LoVo (cell line): ENCODE measurements at places on chromosomes 11 and 22.

DNA sequence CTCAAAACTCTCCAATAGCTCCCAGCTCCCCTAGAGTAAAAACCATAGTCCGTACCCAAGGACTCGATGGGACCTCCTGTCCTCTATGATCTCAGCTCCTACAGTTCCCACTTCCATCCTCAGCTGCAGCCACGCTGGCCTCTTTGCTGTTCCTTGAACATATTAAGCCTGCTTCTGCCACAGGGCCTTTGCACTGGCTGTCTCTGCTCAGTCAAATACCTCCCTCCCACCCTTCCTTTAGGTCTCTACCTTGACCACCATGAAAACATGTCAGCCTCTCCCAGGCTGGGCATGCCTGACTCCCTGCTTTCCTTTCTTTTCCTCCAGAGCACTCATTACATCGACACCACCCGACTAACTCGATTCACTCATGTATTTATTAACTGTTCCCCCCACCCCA lies 24.5 kb downstream of the TMEM184B start:
- no peak for DNase-seq

DNA sequence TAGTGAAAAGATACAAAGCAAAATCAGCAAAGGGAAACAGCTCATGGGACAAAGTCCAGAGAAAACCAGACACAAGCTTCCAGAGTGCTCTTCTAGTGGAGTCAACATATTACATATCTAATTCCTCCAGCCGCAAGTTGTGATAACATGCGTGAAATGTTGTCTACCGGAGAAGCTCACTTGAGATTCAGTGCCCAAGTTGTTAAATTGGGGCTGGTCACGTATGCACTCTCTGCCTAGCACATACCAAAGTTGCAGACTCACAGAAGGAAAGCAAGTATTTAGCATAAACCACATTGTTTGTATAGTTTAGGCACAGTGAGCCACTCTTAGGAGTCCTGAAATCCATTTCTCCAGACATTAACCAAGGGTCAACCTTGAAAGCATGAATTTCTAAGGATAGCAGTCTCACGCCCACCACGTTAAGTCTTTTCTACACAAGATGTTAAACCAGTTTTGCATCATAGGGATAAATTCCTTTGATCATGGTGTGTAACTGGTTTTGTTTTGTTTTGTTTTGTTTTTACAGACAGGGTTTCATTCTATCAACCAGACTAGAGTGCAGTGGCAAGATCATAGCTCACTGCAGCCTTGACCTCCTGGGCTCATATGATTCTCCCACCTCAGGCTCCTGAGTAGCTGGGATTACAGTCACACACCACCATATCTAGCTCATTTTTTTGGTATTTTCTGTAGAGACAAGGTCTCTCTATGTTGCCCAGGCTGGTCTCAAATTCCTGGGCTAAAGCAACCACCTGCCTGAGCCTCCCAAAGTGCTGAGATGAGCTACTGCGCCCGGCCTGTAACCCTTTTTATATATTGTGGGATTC lies 39.5 kb upstream of the EP300 start:
- peak; percentile 2 for DNase-seq

DNA sequence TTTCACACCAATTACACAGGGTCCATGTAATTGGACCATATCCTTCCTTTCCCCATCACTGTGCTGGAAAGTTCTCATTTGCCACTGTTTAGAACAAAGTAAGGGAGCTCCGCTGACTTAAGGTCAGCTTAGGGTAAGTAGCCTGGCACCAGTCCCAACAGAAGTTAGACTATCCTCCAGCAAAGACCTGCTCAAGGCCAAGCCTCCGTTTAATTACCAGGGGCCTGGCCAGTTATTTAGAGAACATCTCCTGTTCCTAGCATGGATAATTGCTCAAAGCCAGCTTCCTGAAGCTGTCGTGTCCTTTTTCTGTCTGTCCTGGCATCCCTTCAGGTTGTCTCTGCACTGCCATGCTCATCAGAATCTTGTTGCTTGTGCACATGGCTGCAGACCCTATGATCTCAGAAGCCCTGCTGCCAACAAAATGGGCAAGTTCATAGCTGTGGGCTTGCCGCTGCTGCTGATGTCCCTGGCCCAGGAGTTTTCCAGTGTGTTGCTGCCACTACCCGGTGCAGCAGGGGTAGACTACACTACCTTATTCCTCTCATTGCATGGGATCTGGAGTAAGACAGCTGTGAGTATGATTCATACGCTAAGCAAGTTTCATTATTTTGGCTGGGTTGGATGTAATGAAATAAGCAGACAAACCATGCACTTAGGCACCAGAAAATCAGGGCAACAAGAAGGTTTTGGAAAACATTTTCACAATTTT lies 8.1 kb downstream of the OR8A1 start:
- no peak for DNase-seq

GRCh38 chr11:33737362-33737821 lies 1.2 kb upstream of the CD59 start:
- no peak for DNase-seq

DNA sequence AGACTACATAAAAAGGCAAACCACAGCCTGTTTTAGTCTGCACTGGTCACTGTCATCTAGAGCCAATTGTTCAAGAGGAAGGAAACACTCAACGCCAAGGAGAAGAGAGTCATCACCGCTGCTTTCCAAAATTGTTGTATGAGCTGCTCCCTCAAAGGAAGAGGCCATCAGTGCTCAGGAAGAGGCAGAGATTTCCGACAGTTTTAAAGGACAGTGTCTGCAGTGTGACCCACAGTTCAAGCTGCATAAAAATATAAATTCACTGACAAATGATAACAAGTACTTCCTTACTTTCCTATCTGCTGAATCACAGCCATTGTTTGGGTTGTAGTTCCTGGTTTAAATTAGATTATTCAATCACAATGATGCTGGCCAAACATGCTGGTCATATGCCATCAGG lies 16.4 kb downstream of the PRCP start:
- no peak for DNase-seq
